ENCODE measurements at places on chromosomes 11 and 22. TPM values are rescaled to one million over a fixed set of nuclear protein-coding genes. Genes with fewer than 3 reads are reported as not detected.

- no peaks in the 10 kb centered on the region for H3K27me3 ChIP-seq
- no peaks in the 10 kb centered on the region for H3K36me3 ChIP-seq
- DNase-seq = peak; percentile 42
- H3K4me1 ChIP-seq = peaks cover 54% of the 10 kb centered on the region
- H3K4me3 ChIP-seq = no peak overlapping the region
Observed at GRCh38 chr11:9716275-9717039, 52.6 kb downstream of the SWAP70 start.

DNA sequence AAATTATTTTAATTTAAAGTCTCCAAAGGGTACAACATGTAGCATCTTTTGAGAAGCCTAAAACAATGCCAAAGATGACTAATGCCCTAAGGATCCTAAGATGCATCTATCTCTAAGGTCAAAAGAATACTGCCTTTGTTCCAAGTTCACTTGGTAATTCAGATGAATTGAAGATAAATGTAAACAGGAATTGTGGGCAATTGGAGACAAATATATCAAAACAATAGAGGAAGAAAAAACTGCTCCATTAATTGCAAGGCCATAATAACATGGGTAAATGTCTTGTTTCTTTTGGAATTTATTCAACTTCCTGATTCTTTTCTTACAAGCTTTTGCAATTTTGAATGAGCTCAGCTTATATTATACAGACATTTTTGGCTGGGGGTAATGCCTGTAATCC is 338.6 kb downstream of the TTC28 start:
- DNase-seq = no peak
- H3K27ac ChIP-seq = no peak overlapping the region
- no peaks in the 10 kb centered on the region for H3K36me3 ChIP-seq
- H3K4me1 ChIP-seq = peaks cover 8% of the 10 kb centered on the region
- no peak overlapping the region for H3K4me3 ChIP-seq

DNA sequence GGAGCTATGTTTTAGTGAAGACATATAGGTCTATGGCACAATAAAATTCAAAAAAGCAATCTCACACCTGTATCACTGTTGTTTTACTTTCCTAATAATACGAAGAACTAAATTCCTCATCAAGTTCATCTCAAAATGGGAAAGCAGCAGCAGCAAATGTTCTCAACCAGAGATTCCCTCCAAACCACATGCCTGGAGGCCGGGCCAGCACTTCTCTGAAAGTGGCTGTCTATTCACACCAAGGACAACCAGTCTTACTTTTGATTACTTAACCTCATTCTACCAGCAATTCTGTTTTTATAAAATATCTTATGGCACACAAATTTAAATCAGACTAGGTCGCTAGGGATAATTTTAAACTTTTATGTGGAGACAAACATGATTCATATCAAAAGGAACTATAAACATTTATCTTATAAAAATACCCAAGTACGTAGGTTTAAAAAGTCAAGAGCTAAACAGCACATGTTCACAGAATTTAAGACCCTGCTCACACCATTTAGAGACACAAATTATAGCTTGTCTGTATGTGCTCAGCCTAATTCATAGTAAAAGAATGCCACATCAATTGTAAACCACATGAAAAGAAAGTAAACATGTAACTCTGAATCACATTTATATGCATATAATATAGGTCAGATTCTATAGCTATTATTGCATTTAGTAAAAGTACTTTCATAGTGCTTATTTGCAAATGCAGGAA is 46.1 kb downstream of the RRAS2 start:
- no peak overlapping the region for H3K4me3 ChIP-seq
- no peaks in the 10 kb centered on the region for H3K27me3 ChIP-seq
- no peaks in the 10 kb centered on the region for H3K36me3 ChIP-seq
- no peak for DNase-seq
- H3K4me1 ChIP-seq = peaks cover 22% of the 10 kb centered on the region
- H3K27ac ChIP-seq = no peak overlapping the region

GRCh38 chr11:122242731-122243130 is 126.7 kb upstream of the BLID start:
- no peak overlapping the region for H3K4me3 ChIP-seq
- H3K27me3 ChIP-seq = no peaks in the 10 kb centered on the region
- H3K36me3 ChIP-seq = no peaks in the 10 kb centered on the region
- H3K27ac ChIP-seq = no peak overlapping the region

DNA sequence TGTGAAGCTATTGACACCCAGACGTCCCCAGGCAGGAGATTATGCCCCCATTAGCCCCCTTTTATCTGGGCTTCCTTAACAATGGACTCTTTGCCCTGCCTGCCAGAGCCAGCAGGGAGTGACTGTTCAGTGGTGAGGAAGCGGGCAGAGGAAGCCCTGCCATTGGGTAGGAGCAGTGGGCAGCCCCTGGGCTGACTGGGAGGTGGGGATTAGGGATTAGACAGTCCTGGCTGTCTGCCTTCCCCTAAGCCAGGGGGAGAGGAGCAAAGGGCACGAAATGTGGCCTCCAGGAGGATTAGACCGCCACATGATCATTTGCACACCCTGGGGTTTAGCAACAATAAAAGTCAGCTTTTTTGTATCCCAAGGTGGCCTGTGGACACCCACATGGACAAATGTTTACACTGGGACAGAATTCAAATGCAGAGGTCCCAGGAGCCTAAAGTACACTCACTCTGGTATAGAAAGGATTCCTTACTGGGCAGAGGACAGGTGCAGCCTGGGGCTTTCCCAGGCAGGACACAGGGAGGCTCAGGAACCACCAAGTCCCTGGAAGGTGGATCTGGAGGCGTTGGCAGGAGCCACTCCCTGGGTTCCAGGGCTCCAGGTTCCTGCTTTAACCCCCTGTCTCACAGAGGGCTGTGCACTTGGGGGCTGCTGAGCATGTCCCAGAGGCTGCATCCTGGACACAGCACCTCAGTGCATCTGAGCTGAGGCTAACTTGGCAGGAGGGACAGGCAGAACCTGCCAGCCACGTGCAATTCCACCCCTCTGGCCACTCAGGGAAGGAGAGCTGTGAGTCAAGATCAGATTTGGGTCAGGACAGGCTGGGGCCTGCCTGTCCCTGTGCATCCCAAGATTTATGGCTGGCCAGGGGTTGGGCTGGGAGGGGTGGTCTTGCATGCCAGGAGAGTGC is 2.1 kb downstream of the PNPLA3 start:
- DNase-seq = no peak
- H3K27ac ChIP-seq = no peak overlapping the region
- peaks cover 16% of the 10 kb centered on the region for H3K4me1 ChIP-seq
- H3K27me3 ChIP-seq = peaks cover 53% of the 10 kb centered on the region
- H3K36me3 ChIP-seq = no peaks in the 10 kb centered on the region
- no peak overlapping the region for H3K4me3 ChIP-seq

GRCh38 chr11:64710418-64711137 is 12.4 kb downstream of the NRXN2 start:
- H3K27me3 ChIP-seq = peaks cover 94% of the 10 kb centered on the region
- no peak overlapping the region for H3K4me3 ChIP-seq
- H3K36me3 ChIP-seq = no peaks in the 10 kb centered on the region
- H3K4me1 ChIP-seq = peaks cover 29% of the 10 kb centered on the region
- H3K27ac ChIP-seq = no peak overlapping the region

DNA sequence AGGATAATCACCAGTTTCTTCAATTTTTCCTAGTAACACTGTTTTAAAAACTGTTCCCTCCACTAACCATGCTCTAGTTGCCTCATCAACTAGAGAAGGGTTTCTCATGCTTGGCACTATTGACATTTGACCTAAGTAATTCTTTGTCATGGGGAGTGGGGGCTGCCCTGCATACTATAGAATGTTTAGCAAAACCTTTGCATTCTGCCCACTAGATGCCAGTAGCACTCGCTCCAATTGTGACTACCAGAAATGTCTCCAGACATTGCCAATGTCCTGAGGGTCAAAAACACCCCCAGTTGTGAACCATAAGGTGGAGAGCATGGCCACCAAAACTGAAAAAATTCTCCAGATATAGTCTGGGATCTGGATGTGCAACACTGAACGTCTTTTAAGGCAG is 27.6 kb upstream of the BMAL1 start:
- H3K36me3 ChIP-seq = no peaks in the 10 kb centered on the region
- H3K27me3 ChIP-seq = no peaks in the 10 kb centered on the region

DNA sequence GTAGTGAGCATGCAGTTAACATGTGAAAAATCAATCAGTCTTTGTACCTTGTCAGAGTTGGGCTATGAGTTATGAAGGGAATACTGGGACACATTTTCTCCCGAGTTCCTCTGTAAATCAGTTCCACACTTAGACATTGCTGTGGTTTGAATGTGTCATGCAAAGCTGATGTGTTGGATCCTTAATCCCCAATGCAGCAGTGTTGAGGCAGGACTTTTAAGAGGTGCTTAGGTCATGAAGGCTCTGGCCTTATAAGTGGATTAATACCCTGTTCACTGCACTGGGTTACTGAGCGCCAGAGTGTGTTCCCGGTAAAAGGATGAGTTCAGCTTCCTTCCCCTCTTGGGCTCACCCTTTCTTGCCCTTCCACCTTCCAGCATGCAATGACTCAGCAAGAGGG is 742.1 kb upstream of the TENM4 start:
- DNase-seq = no peak
- no peaks in the 10 kb centered on the region for H3K36me3 ChIP-seq
- no peak overlapping the region for H3K27ac ChIP-seq
- no peak overlapping the region for H3K4me3 ChIP-seq

DNA sequence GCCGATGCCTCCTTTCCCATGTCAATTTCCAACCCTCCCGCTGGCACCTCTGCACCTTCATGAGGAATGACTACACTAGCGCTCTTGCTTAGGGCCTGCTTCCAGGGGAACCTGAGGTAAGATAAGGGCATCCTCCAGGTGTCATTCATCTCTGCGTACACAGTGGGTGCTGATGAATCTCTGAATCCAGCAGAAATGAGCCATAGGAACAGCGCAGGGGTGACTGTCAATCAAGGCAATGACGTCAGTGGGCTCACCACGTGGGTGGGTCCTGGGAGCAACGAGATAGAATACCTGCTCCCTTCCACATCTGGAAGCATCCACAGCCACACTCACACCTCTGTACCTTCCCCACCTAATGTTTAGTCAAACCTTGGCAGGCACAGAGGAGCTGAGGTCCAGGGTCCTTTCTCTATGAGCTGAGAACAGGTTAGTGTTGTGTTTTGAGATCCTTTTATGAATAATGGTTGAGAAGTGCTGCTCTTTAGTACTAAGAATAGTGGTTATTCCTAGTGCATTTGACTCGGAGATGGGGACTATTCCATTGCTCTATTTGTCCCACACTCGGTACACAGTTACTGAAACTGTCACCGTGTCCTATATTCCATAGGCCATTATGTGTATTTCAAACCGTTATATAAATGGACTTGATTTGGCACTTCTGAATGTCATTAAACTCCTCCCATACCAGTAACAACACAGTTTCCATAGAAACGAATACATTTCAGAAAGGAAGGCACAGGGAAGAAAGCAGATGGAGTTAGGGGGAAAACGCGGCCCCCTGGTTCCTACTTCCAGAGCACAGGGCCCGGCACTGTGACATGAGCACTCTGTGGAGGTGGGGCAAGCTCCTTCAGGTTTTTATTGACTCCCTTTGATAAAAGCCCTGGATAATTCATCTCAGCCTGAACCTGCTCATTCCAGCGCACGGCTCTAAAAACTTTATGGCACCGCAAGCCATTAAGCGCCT is 193.4 kb downstream of the ST3GAL4 start:
- H3K27me3 ChIP-seq = peaks cover 9% of the 10 kb centered on the region
- no peak overlapping the region for H3K27ac ChIP-seq
- no peaks in the 10 kb centered on the region for H3K36me3 ChIP-seq
- no peaks in the 10 kb centered on the region for H3K4me1 ChIP-seq

- no peak overlapping the region for H3K4me3 ChIP-seq
- peaks cover 4% of the 10 kb centered on the region for H3K4me1 ChIP-seq
- H3K27ac ChIP-seq = no peak overlapping the region
- DNase-seq = peak; percentile 38
Observed at GRCh38 chr11:13465909-13466371, 2.9 kb upstream of the BTBD10 start.

PAX6 gene
- polyA plus RNA-seq = 0.07 TPM

CHADL gene
- 2.2 TPM for polyA plus RNA-seq

CRACR2B gene
- 21.0 TPM for polyA plus RNA-seq

NELL1 gene
- polyA plus RNA-seq = 0.93 TPM

SCGB1A1 gene
- polyA plus RNA-seq = 15.6 TPM

LMO2 gene
- polyA plus RNA-seq = 44.0 TPM

MRGPRE gene
- polyA plus RNA-seq = 0.20 TPM

ANGPTL5 gene
- polyA plus RNA-seq = not detected

All from left lung (tissue), 14 donors.